ENCODE measurements at places on chromosomes 2 and 18. TPM values are rescaled to one million over a fixed set of nuclear protein-coding genes. Genes with fewer than 3 reads are reported as not detected.

Gene CDCA7
- 0.14 TPM for total RNA-seq

DNA sequence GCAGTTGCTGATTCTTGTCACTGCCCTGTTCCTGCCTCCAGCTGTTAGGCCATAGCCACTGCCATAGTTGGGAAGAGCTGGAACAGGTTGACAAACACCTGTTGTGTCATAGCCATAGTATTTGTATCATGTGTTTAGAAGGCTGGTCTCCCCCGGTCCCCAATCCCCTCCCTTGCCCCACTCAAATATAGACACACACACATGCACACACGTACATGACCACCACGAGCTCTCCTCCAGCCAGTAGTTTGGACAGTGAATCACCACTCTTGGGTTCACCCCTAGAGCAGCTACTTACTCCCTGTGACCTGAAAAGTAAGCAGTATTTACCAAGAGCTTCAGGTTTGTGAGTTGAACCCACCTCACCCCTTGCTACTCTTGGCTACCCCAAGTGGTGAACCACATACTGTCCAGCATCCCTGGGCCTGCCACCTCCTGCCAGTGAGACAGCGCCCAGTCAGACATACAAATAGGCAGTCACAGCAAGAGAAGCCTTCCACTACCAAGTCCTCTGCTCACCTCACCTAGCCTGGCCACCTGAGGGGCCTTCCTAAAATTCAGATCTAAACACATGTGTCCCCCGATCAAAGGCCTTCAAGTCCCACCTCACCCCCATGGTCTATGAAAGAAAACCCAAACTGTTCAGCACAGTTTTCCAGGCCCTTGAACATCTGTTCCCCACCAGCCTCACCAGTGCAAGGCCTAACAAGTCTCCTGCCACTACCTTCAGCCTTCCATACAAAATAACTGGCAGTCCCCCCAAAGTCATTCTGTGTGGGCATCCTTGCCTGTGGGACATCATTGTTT is 7.1 kb downstream of the PCBP1 start:
- no peak for DNase-seq

- DNase-seq: no peak
Measured at GRCh38 chr18:12291690-12292089, 16.4 kb upstream of the TUBB6 start.

- DNase-seq: no peak
Measured at GRCh38 chr18:79720359-79720733, 40.7 kb downstream of the CTDP1 start.

Gene CLEC4F
- total RNA-seq: not detected

- no peak for DNase-seq
Measured at GRCh38 chr2:121074293-121074932, 210.6 kb downstream of the TFCP2L1 start.

- no peak for DNase-seq
Measured at GRCh38 chr2:43724728-43725526, 48.7 kb upstream of the C1GALT1C1L start.

Gene SKOR2
- not detected for total RNA-seq

- DNase-seq: no peak
Measured at GRCh38 chr2:11407413-11407812, 58.5 kb downstream of the E2F6 start.

Gene GBX2
- total RNA-seq: not detected

DNA sequence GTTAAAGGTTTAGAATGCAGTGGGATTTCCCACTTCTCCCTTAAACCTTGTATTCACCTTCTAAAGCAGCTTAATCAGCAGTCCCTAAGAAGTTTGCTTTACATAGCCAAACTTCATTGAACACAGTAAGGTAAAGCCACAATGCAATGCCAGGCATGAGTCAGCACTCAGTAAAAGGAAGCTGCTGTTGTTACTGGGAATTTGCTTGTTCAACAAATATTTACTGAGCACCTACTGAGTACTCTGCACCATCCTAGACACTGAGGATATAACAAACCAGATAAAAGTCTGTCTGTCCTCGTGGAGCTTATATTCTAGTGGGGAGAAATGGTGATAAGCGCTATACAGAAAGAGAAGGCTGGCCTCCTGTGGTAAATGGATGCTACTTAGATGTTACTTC is 162.7 kb downstream of the PKP4 start:
- no peak for DNase-seq

- DNase-seq: no peak
Measured at GRCh38 chr2:83186105-83186760, 1272.8 kb downstream of the SUCLG1 start.

DNA sequence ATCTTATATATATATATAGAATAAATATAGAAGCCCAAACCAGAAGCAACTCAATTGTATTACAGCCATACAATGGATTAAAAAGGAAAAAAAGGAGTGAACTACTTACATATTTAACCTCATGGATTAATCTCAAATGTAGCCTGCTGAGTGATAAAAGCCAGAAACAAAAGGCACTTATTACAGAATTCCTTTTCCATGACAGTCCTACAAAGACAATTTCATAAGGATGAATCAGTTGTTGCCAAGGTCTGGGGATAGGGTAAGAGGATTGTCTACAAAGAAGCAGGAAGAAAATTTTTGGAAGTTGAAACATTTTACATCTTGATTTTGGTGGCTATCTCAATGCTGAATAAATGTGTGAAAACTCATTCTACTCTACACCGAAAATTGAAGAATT is 103.9 kb upstream of the DCC start:
- no peak for DNase-seq

GRCh38 chr2:126932966-126933710 is 34.4 kb downstream of the TEX51 start:
- DNase-seq: no peak

Gene TIA1
- 76.2 TPM for total RNA-seq

Gene CHAC2
- 2.4 TPM for total RNA-seq

Gene CPLX4
- total RNA-seq: not detected

- no peak for DNase-seq
Measured at GRCh38 chr2:136572335-136572734, 193.0 kb upstream of the THSD7B start.

Gene VIT
- total RNA-seq: not detected

GRCh38 chr2:25029183-25029554 is 12.7 kb upstream of the EFR3B start:
- DNase-seq: no peak

GRCh38 chr2:152485954-152486736 is 151.2 kb downstream of the FMNL2 start:
- peak; percentile 27 for DNase-seq

GRCh38 chr2:72940361-72940760 is 23.0 kb downstream of the EMX1 start:
- no peak for DNase-seq

DNA sequence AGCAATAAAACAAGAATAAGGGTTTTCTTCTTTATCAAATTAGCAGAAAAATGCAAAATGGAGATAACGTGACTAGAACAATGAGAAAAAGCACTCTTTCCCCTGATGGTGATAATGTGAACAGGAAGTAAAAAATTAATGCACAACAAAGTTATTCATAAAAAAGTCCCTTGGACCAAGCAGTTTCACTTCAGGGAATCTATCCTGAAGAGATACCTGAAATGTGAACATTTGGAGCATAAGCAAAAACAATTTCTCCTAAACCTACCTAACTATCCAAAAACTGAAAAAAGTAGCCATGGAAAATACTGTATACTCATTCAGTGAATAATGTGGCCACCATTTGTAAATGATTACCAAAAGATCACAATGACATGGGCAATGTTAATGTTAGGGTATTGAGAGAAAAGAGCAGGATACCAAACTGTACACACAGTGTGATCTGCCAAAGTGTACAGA is 48.7 kb downstream of the TRIP12 start:
- no peak for DNase-seq

Gene PLCL1
- total RNA-seq: 3.7 TPM

DNA sequence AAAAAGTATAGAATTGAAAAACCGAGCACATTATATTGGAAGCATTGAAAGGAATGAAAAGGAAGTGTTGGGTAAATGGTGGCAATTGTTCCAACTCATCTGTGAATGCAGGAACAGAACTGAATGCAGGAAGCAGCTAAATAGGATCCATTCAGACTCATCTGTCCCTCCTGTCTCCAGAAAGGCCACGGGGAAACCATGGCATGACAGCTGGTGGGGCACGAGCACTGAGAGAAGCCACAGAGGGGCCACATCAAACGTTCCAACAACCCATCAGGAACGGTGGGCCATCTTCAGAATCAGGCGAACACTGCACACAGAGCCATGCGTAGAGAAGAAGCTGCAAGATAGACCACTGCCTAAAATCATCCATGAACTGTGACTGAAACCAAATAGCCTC is 138.5 kb upstream of the SLC35G4 start:
- no peak for DNase-seq

Gene CTNNA2
- total RNA-seq: 0.84 TPM

Gene CNNM3
- 42.4 TPM for total RNA-seq

- DNase-seq: no peak
Measured at GRCh38 chr18:33924576-33924975, 300.1 kb downstream of the NOL4 start.

DNA sequence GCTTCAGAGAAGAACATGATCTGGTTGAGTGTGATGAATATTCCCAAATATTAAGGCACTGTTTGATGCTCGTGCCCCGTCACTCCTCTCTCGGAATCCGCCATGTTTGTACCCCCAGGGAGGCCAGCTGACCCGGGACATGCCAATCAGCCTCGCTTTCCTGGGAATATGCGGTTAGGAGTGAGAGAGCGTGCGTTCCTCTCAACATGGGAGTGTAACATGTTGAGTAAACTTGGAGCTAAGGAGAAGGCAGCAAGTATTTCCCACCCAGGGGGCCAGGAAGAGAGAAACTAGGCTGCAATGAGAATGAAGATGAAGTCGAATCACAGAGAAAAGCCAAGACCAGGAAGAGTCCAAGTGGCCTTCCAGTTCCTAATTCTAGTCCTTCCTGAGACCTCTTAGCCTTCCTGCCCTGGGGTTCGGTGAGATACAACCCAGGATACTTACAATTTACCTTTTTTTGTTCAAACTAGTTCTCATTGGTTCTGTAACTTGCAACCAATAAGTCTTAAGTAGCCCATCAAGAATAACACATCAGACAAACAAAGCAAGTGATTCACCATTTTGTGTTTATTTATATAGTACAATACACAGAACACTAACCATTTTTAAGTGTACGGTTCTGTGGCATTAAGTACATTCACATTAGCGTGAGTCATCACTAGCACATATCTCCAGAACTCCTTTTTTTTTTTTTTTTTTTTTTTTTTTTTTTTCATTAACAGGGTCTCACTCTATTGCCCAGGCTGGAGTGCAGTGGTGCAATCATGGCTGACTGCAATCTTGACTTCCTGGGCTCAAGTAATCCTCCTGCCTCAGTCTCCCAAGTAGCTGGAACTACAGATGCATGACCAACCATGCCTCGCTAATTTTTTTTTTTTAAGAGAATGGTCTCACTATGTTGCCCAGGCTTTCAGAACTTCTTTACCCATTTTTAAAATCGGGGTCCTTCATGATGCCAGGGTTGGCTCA is 36.4 kb upstream of the SLC1A4 start:
- DNase-seq: no peak

Gene NEB
- 22.0 TPM for total RNA-seq

DNA sequence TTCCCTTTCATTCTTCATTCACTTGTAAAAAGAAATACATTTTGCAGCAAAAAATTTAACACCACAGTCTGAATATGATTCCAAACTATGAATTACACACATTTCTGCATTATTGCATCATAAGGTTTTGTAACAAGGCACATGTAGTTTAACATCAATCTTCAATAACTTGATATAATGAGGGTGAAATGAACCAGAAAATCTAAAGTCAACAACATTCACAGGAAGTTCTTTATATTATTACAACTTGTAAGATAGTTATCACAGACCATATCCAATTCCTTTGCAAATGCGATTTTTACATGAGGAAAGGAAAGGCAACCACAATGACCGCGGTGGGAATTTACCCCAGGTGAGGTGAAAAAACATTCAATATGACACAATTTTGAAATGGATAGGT is 213.3 kb downstream of the NAPG start:
- no peak for DNase-seq

DNA sequence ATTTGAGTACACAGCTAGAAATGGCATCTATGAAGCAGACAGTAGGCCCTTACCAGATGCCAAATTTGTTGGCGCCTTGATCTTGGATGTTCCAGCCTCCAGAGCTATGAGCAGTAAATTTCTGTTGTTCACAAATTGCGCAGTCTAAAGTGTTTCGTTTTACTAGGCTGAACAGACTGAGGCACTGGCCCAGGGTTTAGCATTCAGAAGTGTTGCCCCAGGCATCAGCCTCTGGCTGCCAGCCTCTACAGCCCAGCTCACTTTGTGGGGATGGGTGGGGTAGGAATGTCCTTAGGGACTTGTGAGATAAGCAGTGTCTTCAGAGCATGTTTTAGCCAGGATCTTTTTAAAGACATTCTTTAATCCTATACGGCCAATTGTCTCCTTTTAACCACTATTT is 51.5 kb upstream of the MGAT5 start:
- no peak for DNase-seq

GRCh38 chr2:18777250-18777812 is 188.0 kb upstream of the NT5C1B start:
- no peak for DNase-seq

DNA sequence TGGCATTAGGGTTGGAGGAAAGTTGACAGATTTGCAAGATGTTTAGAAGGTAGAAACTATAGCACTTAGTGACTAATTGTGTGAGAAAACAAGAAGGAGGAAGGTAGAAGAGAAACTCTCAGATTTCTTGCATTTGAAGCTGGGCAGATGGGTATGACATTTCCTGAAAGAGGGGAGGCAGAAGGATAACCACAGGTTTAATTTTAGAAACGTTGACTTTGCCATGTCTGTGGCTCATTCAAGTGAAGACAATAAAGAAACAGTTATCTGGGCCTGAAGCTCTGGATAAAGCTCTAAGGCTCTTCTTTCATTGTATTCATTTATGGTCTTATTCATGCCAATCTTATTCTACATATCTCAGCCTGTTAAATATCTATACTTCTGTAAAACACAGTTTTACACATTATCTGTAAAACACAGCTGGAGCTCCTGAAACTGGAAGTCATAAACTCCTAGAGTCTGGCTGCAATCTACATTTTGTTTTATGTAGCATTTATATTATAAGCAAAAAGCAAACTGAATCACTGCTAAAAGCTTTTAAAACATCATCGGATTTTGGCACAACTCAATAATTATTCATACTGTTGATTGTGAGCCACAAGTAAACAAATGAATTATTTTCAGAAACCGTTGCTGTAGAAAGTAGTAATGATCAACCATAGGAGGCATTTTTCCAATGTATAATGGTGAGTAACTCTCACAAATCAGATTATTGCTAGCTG is 138.5 kb downstream of the RIT2 start:
- DNase-seq: no peak

GRCh38 chr2:83993873-83994632 is 465.0 kb downstream of the SUCLG1 start:
- no peak for DNase-seq

DNA sequence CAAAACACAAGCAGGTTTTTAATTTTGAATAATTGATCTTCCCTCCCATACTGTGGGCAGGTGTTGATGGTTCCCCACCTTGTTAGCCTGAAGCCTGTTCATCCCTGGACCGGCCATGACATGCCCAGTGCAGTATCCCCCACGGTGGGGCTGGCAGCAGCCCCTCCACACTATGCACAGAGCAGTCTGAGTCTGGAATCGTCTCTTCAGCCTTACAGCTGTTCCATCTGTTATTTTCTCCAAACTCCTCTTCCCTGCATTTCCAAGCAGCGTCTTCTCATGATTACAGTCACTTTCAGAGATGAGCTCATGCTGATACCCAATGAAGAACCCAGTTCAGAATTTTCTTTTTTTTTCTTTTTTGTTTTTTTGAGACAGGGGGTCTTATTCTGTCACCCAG is 68.2 kb downstream of the ADI1 start:
- DNase-seq: no peak

- DNase-seq: no peak
Measured at GRCh38 chr2:209577376-209578357, 153.8 kb downstream of the MAP2 start.

Data from adrenal gland (tissue), 19 donors.